ENCODE measurements at places on chromosomes 3 and 15.

DNA sequence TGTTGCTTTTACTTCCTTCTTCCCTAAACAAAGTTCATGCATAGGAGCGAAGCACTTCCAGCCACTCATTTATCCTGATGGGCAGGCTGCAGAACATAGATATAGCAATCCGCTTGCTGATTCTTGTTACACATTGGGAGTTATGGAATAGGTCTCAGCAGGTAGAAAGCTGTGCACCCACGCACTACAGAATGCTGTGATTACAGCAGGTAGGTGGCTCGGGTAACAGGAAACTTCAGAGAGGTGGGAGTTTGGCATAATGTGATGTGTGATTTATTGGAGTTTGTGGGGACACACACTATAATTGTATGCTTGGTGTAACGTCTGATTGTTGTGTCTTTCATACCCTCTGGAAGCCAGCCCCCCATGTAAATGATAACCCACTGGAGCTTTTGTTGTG lies 99.2 kb upstream of the MEIS2 start:
- DNase-seq, result no peak

GRCh38 chr15:91050128-91050455 lies 27.7 kb upstream of the VPS33B start:
- DNase-seq, result no peak

DNA sequence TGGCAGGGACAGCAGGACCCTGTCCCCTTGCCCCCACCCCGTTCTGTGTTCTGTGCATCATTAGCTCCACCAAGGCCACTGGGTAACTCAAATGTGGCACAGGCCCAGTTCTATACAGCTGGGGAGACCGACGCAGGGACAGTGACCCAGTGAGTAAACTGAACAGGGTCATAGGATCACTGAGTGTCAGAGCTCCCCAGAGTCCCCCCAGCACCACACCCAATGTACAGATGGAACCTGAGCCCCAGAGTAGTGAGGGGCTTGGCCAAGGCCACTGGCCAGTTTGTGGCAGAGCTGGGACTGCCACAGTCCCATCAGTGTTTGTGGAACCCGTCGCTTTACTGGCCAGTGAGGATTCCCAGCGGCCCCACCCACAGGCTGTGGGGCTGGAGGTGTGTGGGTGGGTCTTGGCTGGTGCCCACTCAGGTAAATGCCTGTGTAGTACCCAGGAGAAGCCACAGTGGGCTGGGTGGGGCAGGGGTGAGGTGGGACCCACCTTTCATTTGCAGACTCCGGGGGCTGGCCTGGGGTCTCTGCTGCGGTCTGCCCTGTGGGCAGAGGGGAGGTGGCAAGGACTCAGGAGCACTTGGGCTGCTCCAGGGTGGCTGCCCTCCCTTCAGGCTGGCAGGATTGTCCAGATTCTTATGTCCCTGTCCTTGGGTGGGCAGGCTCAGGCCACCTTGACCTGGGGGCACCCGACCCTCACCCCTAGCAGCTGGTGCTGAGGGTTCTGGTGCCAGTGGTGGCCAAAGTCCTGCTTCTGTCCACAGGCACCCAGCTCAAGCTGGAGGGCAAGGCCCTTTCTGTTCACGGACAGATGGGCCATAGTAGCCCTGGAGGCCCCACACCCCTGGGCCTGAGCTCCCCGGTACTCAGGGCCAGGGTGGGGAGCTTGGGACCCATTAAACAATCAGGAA lies 11.6 kb upstream of the CLK3 start:
- no peak for DNase-seq

DNA sequence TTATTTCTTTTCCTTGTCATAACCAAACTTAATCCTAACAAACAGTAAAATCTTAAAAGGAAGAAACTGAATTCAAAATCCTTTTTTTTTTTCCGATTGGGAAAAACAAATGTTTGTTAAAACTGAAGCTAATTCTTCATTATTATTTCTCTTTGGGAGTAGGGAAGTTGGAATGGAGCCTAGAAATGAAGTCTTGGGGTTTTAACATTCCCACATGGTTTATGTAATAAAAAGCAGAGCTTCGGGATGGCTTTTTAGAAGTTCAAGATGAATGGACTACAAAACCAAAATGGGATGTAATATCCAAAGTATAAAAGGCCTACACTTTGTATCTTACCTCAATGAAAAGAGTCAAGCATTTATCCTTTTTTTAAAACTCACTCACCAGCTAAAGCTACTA lies 189.0 kb upstream of the TMC3 start:
- no peak for DNase-seq

GRCh38 chr3:175153595-175153994 lies 294.5 kb downstream of the NAALADL2 start:
- no peak for DNase-seq

- no peak for DNase-seq
Observed at GRCh38 chr15:52438047-52438446, 90.6 kb downstream of the MYO5A start.

DNA sequence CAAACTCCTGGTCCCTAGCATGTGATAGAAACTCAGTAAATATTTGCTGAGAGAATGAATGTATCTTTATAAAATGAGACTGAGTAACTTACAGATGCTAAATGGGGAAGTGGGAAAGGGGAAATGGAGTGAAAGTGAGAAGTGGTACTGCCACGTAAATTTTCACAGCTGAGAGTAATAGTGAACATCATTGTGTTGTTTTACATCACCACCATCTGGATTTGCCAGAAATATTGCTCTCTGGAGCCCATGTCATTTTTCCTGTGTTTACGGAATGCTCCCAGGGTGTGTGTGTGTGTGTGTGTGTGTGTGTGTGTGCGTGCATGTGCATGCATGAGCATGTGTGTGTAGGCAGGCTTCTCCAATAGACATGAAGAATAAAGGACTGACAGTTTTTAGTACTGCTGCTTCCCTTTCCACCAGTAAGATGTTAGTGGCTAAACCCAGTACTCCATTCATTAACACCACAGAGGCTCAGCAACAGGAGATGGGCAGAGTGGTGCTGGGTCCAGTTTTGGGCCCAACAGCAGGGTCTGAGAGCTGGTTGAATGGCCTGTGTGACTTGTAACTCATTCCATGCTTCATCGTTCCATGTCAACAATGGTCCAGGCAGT lies 57.3 kb downstream of the DIPK2A start:
- no peak for DNase-seq

DNA sequence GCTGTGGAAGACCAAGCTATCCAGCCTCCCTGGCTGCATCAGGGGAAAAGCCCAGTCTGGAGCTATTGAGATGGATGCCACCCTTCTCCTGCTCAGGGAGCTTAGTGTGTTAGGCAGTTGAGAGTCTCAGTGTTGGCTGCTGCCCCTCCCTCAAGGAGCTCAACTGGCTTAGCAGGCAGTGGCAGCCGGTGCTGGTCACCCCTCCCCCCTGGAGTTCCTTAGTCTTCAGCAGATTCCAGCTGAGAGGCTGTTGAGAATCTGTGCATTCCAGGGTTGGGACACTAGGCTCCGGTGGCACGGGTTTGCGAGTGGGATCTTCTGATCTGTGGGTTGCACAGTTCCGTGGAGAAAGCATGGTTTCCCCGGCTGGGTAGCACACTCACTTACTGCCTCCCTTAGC lies 883.8 kb downstream of the NSUN3 start:
- no peak for DNase-seq

DNA sequence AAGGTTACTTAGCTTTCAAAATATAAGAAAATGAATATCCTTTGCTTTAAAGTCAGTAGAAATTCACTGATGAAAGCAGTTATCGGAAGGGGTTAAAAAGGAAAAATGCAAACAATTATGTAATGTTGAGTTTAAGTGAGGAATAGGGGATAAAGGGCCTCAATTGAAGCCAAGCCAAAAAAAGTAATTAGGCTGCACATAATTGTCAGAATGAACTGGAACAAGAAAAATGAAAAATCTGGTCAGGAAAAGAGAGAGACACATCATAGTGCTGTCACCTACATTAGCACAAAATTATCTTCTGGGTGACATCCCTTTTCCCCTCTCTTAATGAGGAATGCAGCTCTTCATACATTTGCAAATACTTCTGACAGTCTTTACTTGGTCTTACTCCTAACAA lies 48.8 kb upstream of the PIK3R4 start:
- no peak for DNase-seq

DNA sequence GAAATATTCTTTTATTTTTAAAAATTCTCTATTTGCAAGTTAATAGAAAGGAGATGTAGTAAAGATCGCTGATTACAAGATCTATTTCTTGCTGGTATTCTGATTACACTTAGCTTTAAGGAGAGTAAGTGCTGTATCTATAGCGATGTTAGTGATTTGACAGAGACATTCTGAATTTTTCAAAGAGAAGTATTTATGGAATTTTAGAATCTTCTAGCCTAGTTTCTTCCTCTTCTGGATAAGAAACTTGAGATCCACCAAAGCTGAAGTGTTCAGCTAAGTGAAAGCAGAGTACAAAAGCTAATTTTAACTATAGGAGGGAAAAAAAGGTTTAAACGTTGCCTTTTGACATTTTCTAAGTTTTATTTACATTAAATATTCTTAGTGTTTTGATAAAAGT lies 72.1 kb upstream of the RARB start:
- no peak for DNase-seq

GRCh38 chr3:182330646-182331045 lies 462.7 kb upstream of the ATP11B start:
- no peak for DNase-seq

DNA sequence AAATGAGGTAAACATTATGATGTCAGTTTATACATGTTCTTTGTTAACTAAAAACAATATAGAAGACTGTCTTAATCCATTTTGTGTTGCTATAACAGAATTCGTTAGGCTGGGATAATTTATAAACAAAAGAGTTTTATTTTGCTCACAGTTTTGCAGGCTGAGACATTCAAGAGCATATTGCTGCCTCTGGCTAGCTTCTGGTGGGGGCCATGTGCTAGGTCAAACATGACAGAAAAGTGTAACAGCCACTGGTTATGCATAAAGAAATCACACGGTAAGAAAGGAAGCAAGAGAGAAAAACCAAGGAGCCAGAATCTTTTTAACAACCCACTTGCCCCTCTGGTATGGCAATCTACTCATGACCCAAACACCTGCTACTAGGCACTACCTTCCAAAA lies 776.7 kb downstream of the PLOD2 start:
- DNase-seq, result no peak

DNA sequence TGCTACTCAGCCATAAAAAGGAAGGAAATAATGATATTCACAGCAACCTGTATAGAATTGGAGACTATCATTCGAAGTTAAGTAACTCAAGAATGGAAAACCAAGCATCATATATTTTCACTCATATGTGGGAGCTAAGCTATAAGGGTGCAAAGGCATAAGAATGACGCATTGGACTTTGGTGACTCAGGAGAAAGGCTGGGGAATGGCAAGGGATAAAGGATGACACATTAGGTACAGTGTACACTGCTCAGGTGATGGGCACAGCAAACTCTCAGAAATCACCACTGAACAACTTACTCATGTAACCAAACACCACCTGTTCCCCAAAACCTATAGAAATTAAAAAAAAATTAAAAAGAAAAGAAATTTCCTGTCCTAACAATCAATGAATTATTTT lies 42.7 kb downstream of the ALCAM start:
- no peak for DNase-seq

DNA sequence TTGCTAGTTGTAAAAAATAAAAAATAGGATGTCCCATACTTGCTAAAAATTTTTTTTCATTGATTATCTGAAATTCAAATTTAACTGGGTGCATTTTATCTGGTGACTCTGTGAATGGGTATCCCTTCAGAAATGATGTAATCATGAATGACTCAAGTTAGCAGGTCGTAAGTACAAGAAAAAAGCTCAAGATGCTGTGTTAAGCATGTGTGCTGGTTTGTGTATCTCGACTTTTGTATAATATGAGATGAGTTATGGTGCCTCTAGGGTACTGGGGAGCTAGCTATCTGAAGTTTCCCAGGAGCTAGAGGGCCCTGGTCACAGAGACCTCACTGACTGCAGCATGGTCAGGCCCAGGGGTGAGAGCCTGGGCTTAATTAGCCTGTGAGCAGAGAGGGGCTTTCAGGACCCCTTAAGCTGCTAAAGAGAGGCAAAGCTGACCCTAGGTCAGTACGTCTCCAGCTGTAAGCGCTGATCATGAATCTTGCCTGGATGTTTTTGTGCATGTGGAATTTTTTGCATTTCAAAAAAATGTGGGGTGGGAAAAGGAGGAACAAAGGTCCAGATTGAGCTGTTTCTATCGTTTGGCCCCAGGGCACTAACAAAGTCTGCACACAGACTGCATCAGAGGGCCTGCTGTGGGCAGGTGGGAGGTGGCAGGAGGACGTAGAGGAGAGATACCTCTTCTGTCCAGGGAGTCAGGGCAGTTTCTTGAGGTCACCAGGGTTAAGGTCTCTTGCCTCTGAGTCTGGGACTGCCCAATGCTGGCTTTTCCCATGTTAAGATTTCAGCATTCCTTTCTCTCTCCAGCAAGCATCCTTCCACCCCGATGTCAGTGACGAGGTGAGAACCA lies 233.2 kb upstream of the TPM1 start:
- no peak for DNase-seq

DNA sequence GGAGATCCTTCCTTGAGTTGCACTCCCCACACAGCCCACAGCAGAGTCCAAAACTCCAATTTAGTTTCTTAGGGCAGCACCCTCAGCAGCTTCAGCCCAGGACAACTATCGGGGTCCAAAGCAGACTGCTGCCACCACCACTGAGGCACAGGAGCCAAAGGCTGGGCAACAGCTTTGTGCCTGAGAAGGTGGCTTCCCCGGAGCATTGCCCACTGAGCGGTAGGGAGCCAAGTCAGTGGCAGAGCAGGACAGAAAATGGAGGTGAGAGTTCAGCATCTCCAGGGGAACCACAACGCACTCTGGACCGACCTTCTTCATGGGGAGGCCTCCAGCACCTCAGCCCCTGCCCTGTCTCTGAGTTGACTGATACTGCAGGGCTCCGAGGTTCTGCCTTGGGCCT lies 43.4 kb downstream of the CDAN1 start:
- no peak for DNase-seq

DNA sequence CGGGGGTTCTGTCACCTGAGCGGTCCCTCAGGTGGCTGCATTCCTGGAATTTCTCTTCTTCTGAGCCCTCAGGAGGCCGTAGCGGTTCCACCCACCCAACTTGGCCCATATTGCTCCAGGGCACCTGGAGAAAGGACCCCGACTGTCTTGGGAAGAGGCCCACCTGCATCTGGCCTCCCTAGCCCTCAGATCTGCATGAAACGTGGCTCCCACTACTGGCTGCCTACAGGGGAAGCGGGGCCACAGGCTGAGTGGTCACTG lies 9.9 kb upstream of the ANPEP start:
- DNase-seq, result no peak

- DNase-seq, result no peak
Observed at GRCh38 chr3:134621854-134622253, 29.0 kb downstream of the KY start.

- DNase-seq, result no peak
Observed at GRCh38 chr3:108076564-108076963, 14.3 kb downstream of the CD47 start.

DNA sequence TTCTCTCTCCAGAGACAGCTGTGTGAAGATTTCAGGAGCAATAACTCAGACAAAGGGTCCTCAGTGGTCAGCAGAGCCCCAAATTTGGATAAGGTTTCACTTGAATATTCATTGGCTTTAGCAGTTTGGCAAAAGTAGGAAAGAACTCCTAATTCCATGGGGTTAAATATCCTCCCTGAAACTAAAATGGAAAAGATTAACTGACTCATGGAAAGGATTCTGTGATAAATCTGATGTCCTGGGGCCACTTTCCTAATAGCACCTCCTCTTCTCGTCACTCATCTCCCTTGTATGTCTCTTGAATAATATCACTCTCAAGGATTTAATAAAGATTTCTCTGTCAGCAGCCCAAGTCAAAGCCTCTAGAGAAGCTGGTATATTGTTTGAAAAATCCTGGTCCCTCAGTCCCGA lies 33.3 kb upstream of the TBC1D23 start:
- no peak for DNase-seq

GRCh38 chr3:184050217-184050847 lies 2.5 kb upstream of the HTR3C start:
- no peak for DNase-seq

Measured in left renal cortex interstitium (tissue), 4 donors.